A172 (cell line): ENCODE measurements at places on chromosomes 13 and 19.

DNA sequence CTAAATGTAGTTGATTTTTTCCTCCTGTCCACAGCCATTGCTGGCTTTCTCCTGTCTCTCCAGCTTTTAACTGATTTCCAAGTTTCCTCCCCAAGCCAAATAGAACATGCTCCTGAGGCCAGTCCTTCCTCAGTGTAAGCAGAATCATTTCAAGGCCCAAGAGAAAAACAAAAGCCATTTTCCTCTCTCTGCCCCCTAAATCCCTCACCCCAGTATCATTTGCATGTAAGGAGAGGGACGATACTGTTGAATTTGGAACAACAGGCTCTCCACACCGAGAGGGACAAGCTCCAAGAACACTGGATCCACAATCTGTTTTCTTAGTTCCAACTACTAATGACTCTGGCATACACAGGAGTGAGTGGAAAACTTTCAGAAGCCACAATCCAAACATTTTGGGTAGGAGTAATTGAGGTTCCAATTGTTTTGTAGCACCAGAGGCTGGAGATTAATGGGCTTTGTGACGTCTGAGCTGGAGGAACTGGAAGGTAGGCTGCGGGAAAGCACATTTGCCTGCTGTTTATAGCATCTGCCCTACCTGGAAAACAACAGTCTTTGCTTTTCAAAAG, 156.8 kb downstream of the FLT1 start:
- DNase-seq = peak; percentile 41

GRCh38 chr13:37001921-37002250, 1.3 kb downstream of the EXOSC8 start:
- no peak for DNase-seq

- DNase-seq = no peak
Observed at GRCh38 chr19:14056069-14056666, 5.7 kb downstream of the PALM3 start.

DNA sequence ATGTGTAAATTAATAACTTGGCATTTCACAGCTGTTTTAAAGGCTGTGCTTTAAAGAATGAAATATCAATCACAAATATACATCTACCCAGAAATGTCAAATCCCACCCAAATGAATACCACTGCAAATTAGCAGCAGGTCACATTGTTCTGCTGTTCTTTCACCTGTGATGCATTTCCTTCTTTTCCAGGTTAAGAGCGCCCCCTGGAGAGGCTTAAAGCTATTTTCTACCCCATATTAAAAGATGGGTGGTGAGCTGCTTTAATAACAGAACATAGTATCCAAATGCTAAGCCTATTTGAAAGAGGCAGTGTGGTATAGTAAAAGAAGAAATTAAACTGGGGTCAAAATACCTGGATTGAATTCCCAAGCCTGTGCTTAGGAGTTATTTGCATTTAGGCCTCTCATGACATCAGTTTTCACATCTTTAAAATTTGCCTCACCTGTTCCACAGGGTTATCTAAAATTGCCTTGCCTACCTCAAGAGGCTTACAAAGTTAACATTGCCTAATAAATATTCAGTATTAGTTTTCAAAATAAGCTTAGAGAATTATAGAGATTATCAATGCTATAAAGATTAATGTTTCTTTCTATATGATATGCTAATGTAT, 396.9 kb upstream of the SLITRK5 start:
- DNase-seq = peak; percentile 43

GRCh38 chr13:111973186-111973585, 93.8 kb upstream of the SOX1 start:
- DNase-seq = no peak

DNA sequence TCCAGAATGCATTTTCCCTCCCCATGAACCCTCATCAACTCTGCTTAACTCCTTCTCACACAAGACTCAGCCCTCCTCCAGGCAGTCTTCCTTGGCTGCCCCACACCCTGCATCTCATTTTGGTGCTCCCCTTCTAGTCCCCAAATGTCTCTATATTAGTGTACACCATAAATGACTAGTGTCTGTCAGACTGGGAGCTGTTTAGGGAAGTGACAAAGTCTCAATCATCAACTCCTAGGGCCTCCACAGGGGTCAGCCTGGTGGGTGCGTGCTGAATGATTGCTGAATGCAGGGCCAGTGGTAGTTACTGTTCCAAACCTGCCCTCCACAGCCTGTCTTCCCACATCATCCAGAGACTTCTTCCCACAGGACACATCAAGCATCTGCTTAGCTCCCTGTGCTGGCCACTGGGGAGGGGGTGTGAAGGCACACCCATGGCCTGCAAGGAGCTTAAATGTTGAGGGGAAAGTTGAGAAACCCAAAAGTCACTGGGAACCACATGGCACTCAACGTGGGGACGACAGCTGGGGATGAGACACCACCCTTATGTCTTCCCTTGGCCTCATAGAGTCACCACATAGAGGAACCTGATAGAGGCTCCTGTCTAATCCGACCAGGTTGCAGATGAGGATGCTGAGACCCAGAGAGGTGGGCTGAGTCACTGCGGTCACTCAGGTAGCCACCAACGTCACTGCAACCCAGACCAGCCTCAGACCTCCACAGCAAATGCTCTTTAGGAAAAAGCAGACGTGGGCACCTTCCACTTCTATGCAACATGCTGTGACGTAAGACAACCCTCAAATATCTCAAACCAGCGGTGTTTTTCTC, 79.3 kb upstream of the TM9SF2 start:
- no peak for DNase-seq

DNA sequence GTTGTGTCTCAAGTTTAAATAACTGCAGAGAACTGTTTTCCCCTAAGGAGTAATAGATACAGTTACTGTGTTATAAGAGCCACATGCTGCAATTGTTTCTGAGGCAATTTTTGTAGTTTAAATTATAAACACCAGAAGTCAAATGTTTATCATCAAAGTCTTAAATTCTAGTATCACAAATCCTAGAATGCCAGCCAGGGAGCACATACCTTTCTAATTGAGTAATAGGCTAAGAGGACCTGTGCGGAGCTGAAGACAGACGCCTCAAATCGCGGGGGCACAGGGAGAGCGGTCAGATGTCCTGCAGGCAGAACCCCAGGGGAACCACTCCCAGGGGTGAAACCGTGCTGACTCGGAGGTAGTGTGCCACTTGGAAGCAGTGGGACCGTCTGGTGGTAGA, 65.2 kb upstream of the TNFRSF19 start:
- DNase-seq = peak; percentile 65

GRCh38 chr19:14477418-14478112, 2.4 kb upstream of the PTGER1 start:
- DNase-seq = no peak

GRCh38 chr13:49597043-49597641, 11.8 kb upstream of the RCBTB1 start:
- no peak for DNase-seq

DNA sequence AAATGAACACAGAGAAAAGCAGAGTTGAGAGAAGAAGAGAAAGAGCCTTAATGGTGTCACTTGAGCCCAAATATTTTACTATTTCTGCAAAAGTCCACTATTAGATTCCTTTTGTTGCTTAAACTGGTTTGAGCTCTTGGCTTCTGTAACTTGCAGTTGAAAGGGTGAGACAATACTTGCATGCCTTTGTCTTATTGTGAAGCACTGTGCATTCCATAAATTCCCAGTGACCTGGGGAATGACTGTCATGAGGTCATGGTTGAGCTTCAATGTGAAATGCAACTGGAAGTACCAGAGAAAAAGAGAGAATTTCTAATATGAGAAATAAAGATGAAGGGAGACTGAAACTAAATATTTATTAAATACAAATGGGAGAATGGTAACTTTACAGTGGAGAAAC, 310.9 kb downstream of the TDRD3 start:
- DNase-seq = no peak
